COLO829 (cell line): ENCODE measurements at places on chromosomes 12 and 14.

GRCh38 chr14:68216079-68216478, 396.5 kb downstream of the RAD51B start:
- DNase-seq = no peak

DNA sequence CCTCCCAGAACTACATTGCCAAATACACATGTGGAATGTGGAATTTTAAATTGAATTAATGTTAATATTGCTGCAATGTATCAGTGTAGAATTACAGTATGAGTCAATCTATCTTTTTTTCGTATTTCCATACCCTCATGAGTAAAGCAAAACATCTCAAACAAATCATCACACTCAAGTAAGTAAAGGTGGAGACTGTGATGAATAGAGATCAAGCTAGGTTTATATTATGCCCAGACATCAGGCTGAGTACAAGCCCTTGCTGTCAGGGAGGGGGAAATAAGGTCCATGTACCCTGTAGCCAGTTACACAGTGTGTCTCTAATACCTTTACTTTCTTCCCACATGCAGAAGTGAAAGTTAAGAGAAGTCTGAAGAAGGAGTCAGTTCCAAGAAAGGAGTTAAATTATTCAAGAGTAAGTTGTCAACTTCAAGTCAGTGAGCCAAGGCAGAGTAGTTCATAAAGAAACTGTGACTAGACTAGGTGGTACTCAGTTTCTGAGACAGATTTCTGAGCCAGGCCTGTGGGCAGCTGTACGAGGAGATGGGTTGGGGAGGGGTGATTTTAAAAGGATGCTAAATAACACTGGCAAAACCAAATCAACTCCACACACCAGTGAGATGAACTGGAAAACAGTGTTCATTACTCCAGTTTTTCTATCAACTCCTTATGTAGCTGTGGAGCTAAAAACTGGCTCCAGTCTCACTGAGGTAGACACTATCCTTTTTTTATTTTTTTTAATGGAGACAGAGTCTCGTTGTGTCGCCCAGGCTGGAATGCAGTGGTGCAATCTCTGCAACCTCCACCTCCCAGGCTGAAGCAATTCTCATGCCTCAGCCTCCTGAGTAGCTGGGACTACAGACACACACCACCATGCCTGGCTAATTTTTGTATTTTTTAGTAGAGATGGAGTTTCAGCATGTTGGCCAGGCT, 23.8 kb upstream of the STK38L start:
- no peak for DNase-seq

DNA sequence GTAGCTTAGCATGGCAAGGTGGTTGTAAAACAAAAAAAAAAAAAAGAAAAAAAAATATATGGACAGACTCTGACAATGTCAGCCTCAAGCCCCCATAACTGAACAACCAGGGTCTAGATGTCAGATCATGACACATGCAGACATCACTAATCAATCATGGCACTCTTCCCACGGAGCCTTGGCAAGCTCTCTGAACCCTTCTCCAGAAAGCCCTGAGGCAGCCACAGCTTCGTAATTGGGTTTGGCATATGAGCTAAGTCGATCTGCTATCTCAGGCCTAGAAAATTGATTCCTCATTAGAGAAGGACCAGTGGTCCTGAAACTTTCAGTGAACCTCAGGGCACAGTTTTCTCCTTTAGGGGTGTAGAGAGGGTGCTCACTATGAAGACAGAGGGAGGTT, 112.2 kb downstream of the GPR135 start:
- no peak for DNase-seq

- DNase-seq = peak; percentile 23
Observed at GRCh38 chr12:107903341-107904061, 129.0 kb downstream of the ASCL4 start.

DNA sequence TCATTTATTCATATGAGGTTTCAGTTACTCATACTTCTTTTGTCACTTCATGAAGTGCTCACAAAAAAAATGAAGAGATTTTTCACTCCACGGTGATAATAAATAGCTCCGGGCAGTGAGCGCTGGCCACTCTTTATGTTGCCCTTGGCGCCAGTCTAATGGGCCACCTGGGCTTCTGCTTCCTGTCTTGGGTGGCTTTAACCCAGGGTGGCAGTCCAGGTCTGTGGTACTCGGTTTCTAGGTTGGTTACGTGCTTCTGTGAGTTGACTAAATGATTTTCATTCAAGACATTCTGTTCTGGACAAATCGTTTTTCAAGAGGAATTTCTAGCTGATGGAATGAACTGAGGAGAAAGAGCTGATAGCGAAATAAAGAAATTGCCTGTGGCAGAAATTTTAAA, 34.6 kb upstream of the NID2 start:
- DNase-seq = no peak

- no peak for DNase-seq
Observed at GRCh38 chr12:49548822-49549648, 10.2 kb downstream of the KCNH3 start.

- no peak for DNase-seq
Observed at GRCh38 chr14:54177641-54178621, 218.9 kb upstream of the CDKN3 start.

GRCh38 chr12:30106204-30106965, 322.6 kb upstream of the TMTC1 start:
- DNase-seq = no peak

DNA sequence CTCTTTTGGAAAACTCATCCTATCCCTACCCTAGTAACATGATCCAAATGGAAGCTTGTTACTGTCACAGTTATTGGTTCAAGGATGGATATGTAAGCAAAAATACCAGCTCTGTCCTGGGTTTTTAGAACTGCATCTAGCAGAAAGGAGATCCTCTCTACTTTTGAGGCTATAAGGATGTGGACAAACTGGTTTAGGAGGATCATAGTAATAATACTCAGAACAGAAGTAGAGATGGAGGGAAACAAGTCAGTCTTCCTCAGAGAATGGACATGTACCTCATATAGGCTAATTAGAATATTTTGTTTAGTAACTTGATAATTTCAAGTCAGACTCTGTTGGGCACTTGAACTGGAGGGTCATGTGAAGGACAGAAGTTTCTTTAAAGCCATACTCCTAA, 26.6 kb downstream of the FUT8 start:
- DNase-seq = no peak

DNA sequence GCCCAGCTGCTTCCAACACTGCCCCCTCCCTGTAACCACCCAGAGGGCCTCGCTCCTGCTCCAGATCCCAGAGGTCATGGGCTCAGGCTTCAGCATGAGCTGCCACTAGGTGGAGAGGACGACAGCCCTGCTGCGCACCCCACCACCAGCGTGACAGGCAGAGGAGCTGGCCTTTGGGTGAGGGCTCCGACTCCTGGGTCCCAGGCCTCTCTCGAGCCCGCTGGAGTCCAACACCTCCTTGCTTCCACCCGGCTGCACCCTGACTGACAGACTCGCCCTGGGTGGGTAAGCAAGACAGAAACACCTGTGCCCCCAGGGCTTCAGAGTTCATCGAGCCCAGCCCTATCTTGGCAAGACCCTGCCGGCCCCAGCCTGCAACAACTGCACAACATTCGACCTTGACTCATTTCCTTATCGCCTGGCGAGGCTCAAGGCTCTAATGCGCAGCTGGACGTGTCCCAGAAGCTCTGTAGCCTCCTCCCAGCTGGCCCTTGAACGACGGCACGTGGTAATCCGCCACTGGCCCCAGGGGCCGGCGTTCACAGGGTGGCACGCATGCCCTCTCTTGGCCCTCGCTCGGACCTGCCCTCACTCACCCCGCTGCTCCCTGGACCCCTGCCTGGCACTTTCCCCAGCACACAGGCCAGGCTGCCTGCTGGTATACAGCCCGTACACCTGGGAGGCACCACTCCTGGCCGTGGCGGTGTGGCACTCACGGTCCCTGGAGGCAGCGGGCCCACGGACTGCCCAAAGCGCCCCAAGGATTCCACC, 28.0 kb downstream of the VPS37B start:
- DNase-seq = no peak

DNA sequence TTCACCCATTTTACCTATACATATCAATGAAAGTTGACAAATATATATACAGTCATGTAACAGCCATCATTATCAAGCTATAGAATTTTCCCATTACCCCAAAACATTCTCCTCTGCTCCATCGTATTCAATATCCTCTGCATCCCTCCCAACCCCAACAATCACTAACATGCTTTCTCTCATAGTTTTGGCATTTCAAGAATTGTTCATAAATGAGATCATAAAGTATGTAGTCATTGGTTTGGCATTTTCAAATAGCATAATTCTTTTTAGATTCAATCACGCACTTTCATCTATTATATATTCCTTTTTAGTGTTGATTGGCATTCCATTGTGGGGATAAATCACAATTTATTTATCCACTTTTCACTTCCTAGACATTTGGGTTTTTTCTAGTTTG, 866.0 kb upstream of the TMEM132C start:
- no peak for DNase-seq

GRCh38 chr12:101876322-101876860, 989 bp upstream of the DRAM1 start:
- no peak for DNase-seq

DNA sequence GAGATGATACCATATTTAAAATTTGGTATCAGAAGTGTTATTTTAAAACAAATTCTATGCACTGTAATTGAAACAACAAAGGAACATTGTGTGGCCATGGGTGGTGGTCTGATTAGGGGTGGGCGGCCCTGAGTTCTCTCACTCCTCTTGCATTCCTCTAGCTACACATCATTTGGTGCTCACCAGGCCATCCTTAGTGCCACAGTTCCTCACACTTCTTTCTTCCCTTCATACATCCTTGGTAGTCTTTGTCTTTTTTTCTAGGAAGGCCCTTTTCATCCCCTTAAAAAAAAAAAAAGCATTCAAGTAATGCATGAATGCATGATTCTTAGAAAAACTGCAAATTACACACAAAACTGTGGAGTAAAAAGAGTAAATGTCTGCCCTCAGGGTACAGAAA, 2.4 kb upstream of the MANSC4 start:
- DNase-seq = no peak

GRCh38 chr12:16121953-16122352, 155.5 kb downstream of the SLC15A5 start:
- no peak for DNase-seq

DNA sequence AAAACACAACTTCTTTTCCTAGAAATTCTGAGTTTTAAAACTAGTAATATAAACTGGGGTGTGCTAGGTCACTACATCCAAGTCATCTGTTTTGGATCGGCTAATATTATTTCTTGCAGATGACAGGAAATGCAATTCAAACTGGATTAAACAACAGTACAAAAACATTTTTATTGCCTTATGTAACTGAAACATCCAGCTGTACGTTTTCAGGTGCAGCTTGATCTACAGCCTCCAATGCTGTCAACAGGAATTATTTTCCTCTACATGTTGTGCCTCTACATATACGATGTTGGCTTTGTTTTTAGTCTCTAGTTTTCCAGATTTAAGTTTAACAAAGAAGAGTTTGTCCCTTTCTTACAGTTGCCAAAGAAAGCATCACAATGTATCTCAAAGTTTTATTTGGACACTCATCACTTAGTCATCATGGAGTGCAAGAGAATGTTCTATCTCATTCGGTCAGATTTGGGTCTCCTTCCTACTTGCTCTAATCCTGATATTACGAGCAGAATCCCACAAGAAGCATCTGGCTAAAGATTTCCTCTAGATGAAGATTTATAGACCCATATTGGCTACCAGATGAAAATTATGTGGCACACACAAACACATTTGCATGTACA, 326.7 kb downstream of the SLC6A15 start:
- peak; percentile 32 for DNase-seq

GRCh38 chr12:117587631-117588287, 226.3 kb upstream of the NOS1 start:
- DNase-seq = peak; percentile 58

- no peak for DNase-seq
Observed at GRCh38 chr14:99966037-99966835, 99.0 kb upstream of the EVL start.

DNA sequence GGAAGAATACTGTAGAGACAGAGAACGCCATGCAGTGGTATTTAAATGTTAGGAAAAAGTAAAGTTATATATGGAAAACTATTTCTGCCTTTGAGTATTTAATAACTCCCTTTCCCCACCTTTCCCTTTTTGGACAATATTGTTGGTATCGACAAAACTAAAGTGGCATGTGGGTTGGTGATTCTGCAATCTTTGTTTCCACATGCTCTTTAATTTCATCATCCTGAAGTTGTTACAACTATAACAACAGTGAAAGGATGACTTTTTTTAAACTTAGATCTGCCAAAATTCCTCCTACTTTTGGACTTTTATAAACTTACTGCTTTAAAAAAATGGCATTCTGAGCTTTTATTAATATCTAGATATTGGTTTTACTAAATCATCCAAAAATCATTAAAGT, 25.3 kb downstream of the TTC8 start:
- DNase-seq = no peak

DNA sequence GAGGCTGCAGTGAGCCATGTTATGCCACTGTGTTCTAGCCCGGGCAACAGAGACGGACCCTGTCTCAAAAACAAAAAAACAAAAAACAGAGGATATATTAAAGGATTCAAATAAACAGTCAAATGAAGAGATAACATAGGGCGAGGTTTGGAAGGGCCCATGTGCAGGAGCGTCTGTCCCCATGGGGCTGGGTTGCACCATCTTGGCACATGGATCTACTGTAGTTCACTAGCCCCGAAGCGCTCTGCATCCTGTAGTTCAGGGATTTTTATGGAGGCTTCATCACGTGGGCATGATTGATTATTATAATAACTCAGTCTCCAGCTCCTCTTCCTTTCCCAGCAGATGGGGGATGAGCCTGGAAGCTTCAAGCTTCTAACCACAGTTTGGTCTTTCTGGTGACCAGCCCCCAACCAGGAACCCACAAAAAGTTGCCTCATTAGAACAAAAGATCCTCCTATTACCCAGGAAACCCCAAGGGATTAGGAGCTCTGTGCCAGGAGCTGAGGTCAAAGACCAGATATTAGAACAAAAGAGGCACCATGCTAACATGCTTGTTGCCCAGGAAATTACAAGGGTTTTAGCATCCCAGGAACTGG, 59.9 kb downstream of the HCAR2 start:
- no peak for DNase-seq

DNA sequence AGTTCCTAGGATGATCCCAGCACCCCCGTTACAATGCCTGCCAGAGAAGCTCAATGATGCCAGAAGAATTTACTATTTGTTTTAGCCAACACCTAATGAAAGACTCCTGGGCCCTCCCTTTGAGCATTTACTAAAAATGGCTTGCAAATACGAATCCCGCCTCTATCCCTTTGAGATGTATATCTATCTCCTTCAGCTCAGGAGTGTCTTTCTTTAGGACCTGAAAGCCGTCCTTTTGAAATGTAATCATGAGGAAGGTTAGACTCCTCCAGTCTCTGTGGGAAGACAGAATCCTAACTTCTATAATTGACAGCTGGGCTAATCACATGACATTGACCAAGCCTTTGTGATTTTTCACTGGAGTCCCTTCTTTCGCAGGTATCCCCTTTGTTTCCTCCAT, 19.2 kb upstream of the DYNC1H1 start:
- no peak for DNase-seq

GRCh38 chr12:563787-564298, 99.4 kb downstream of the NINJ2 start:
- no peak for DNase-seq

GRCh38 chr12:52049286-52049685, 2.0 kb upstream of the NR4A1 start:
- DNase-seq = no peak

GRCh38 chr12:121033625-121034349, 5.3 kb downstream of the OASL start:
- peak; percentile 59 for DNase-seq

- no peak for DNase-seq
Observed at GRCh38 chr12:128313931-128314330, 47.0 kb downstream of the TMEM132C start.
